ENCODE measurements at places on chromosomes 3 and 15.

DNA sequence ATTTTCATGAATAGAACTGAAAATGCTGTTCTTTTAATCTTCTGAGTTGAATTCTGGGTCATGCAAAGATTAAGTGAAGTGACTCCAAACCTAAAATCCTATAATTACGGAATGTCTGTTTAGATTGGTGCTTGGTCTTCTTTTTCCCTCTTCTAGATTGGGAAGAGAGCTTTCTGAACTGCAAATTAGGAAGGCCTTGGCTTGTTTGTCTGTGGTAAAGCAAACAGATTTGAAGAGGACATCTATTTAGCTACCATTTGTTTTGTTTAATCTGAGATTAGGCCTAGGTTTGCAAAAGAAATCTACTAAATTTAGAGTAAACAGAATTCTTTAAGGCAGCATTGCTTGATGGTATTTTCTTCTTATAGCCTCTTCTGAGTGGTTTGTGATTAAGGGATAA lies 23.5 kb downstream of the PAQR9 start:
- DNase-seq: no peak

- no peak for DNase-seq
These were observed 45.9 kb upstream of the THUMPD3 start for GRCh38 chr3:9316881-9317361.

DNA sequence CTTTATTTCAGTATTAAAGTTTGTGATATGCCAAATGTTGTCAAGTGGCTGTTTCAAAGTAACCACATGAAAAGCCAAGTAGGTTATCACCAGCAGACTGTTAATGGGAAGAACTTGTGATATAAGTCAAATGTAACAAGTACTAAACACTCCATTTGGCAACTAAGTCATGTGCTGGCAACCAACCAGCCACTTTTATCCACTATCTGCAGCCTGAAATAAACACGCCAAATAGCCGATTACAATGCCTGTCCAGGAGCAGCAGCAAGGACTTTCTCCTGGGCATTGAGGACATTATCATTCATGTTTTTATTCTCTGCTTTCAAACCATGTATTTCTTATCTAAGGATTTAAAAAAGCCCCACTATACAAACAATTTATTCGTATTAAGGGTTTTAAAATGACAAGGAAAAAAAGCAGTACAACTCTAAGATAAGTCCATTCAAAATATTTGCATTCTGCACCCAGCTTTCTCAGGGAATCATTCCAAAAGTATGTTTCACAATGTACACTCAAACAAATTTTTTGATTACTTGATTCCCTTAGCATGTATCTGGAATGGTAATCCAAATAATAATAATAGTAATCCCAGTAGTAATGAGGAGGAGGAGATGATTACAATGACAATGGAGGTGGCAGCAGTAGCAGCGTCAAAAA lies 448.6 kb downstream of the ERC2 start:
- DNase-seq: no peak

GRCh38 chr15:66284271-66284670 lies 9.1 kb upstream of the DIS3L start:
- no peak for DNase-seq

GRCh38 chr3:117656391-117656790 lies 946.8 kb downstream of the TUSC7 start:
- no peak for DNase-seq

DNA sequence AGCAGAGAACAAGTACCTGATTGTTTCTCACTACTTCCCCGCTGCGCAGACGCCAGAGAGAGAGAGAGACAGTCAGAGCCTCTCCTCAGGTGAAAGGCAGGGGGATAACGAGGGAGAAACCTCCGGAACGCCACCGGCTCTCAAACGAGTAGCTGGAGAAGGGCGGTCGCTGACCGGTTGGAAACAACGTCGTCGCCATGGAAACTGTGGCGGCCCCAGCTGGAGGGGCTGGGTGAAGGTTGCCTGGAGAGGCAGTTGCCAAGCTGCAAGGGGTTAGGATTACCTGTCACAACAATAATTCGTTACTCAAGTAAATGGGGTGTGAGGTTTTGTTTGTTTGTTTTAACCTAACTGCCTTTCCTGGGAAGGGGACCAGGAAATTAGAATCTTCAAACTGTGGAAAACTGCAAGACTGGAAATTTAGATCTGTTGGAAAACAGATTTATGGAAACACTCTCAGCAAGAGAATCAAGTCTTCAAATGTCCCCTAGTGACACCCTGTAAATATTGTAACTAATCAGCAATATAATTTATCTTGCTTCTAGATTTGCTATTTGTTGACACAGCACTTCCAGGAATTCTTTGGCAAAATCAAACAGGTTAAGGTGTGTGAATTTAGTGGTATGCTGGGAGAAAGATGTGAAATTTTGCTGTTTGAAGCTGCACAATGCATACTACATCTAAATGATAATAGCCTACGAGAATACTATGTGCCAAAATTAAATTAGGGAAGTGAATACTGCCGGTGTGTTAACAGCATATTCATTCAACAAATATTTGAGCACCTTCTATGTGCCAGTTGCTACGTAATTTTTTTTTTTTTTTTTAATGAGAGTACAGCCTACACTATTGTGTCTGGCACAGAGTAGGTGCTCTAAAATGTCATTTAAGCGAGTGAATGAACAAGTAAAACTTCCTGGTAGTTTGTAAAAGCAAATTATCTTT lies at the start of gene DNAH12:
DNAH12 (minus strand) TSS at position 164 of the 945 bp plus-strand sequence. CDS start 1,474 bp downstream, outside the sequence.
- DNase-seq: no peak

GRCh38 chr3:120350401-120350941 lies 1.3 kb upstream of the LRRC58 start:
- DNase-seq: no peak

DNA sequence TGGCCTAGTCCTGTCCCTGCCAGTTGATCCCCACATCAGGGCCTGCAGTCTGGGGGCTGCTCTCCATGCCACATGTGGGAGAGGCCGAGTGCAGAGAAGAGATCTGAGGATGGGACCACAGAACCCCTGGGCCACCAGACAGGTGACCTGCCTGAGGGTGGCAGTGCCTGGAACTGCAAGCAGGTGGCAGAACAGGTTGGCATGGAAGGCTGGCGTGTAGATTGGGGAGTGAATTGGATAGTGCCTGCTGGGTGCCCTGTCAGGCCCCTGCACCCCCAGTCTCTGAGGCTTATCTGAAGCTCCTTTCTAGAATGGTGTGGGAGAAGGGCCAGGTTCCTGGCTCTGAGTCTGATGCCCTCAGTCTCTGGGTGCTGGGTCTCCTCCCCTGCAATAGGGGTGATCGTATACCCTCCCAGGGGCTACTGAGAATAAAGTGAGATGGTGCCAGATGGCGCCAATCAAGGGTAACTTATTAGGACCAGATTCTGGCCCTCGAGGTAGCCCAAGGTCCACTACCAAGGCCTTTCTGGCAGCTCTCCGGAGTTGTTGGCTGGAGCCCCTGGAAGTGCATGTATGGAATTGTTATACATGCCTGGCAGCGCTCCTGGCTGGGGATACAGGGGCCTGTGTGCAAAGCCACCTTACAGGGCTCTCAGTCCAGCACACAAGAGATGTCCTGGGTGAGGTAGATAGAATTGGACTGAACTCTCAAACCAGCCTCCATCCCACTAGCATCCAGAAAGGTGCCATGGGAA lies 15.7 kb downstream of the C3orf18 start:
- DNase-seq: no peak

DNA sequence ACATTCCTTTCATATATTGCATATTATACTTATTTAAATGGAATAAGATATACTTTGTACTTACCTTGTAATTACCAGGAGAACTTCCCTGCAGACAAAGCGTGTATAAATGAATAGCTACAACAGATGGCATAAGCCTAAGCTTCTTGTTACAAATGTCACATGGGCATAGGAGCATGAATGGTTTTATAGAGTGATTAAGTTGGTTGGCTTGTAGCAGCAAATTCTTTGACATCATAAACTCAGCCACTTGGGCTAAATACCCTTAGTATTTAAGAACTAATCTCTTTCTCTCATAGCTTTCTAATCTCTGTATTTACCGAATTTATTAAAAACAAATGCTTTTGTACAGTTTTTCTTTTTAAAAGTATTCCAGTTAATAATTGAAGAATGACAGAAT lies at the start of gene UBAP1L:
UBAP1L (minus strand) TSS at position 115 of the 400 bp plus-strand sequence. CDS start 8,985 bp downstream, outside the sequence.
- no peak for DNase-seq

DNA sequence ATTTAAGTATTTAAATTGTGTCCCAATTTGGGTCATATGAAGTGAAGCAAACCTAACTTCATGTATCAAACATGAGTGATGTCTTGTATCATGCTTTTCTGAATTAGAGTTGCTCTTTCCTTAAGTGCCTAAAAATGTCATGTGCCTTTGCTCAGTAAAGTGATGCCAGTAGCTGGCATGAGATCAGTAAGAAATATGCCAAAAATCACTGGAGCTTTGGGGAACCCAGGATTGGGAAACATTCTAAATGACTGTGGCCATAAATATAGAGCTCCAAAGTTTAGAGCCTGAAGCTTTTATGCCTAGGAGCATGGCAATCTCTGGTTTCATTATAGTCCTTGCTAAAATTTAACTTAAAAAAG lies 33.8 kb downstream of the RBMS3 start:
- no peak for DNase-seq

DNA sequence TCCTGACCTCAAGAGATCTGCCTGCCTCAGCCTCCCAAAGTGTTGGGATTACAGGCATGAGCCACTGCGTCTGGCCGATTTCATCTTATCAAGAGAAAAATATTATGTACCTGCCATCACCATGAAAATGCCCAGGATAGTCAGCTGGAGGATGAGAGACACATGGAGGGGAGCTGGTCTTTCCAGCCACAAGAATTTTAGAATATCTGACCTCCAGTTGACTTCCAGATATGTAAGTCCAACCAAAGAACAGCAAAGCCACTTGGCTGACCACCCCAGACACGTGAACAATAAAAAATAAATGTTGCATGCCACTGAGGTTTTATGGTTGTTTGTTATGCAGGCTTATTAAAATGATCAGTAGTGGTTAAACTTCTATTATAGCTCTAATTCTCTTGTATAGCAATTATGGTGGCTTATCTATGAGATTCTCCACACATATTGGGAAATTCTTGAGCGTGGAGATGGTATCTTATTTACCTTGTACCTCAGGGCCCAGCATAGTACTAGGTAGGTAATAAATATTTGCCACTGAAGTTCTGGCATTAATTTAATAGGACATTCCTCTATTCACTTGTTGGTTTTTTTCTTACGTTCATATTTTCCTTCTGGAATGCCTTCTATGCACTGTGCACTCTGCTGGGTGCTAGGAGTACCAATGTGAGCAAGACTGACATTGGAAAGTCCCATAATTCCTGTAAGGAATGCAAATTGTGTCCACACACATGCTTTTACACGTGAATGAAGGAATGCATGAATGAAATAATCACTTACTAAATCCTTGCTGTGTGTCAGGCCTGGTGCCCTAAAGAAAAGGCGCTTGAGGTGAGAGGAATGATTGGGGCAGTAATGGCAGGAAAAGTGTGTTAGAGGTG lies 77.6 kb downstream of the EDEM1 start:
- no peak for DNase-seq

GRCh38 chr15:98901434-98902072 lies 106.0 kb downstream of the PGPEP1L start:
- DNase-seq: no peak

- DNase-seq: no peak
These were observed 770.6 kb upstream of the NR2F2 start for GRCh38 chr15:95559875-95560394.

GRCh38 chr3:143331350-143331749 lies 211.8 kb downstream of the CHST2 start:
- no peak for DNase-seq

DNA sequence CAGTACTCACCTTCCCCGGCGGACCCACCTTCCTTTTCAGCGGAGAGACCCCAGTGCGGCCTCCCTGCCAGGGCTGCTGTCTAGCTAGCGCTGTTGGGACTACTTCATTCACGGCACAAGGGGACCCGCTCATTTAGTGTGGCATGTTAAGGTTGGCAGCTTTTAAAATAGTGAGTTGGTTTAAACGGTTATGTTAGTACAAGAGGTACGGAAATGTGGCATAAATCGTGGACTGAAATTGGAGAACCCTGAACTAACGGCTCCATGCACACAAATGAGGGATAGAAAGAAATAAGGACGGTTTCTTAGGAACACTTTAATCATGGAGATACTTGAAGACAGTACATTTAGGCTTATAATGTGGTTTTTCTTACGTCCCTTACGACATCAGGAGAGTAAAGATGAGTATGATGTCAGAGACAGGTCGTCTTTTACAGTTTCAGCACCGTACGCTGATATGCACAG lies 752 bp downstream of the CEP63 start:
- DNase-seq: no peak

GRCh38 chr3:10952525-10952924 lies 40.0 kb upstream of the SLC6A1 start:
- no peak for DNase-seq

- no peak for DNase-seq
These were observed 29.9 kb downstream of the TIGIT start for GRCh38 chr3:114323546-114324254.

DNA sequence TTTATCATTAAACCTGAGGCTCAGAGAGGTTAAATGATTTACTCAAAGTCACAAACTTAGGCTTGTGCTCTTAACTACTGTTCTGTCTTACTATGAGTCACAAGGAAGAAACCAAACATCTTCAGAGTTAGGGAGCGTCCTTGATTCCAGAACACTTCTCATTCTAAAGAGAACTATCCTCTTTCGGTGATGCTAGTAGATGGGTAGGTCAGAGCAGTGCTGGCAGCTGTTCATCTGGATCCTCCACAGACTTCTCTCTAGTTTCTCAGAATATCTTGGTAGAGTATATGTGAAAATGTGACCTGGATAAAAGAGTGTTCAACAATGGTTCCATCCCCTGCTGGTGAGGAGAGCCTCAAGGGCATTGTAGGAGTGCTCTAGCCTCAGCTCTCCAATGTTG lies 3.3 kb downstream of the ARL6IP5 start:
- no peak for DNase-seq

- no peak for DNase-seq
These were observed 63.0 kb downstream of the SH3BP5 start for GRCh38 chr3:15269091-15269989.

DNA sequence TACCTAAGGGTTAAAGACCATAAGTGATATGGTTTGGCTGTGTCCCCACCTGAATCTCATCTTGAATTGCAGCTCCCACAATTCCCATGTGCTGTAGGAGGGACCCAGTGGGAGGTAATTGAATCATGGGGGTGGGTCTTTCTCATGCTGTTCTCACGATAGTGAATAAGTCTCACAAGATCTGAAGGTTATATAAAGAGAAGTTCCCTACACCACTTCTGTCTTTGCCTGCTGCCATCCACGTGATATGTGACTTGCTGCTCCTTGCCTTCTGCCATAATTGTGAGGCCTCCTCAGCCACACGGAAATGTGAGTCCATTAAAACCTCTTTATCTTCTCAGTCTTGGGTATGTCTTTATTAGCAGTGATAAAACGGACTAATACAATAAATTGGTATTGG lies 75.0 kb upstream of the CADPS start:
- no peak for DNase-seq

DNA sequence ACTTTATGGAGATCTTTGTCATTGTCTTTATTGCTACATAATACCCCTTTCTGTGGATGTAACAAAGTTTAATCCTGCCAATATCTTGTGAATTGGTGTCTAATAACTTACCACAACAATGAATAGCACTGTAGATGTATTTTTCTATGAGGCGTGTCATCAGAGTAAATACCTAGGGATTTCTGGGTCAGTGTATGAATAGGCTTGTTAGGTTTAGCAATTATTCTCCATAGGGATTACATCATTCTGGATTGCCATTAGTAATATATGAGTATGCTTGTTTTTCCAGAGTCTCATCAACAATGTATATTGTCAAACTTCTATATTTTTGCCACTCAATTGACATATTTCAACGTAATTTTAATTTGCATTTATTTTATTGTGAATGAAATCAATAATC lies 67.9 kb downstream of the UNC13C start:
- DNase-seq: no peak

All from cortex of kidney (tissue), 1 donor.